ENCODE measurements at places on chromosomes 2 and 18.

DNA sequence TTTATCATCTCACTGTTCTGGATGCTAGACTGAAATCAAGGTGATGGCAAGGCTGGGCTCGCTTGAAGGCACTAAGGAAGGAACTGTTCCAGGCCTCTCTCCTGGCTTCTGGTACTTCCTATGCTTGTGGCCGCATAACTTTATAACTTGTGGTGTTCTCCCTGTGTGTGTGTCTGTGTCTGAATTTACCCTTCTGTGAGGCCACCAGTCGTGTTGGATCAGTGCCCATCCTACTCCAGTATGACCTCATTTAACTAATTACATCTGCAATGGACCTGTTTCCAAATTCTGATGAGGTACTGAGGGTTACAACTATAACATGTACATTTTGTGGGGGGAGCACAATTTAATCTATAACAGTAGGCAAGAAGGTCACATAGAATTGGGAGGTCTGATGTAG is 41.6 kb downstream of the LYPD6B start:
- DNase-seq = no peak

DNA sequence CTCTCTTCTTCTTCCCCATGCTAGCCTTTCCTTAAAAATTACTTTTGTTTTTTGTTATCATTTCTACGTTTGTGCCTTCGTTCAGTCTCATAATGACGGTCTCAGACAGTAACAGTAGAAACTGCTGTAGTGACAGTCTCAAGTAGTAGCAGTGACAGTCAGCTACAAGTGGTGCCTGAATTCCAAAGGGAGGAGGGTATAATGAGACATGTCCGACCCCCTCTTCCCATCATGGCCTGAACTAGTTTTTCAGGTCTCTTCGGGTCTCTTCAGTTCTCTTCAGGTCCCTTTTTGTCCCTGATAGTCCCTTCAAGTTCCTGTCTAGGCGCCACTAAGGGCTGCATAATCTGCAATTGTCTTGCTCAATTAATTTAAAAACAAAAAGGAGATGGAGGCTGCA is 12.6 kb downstream of the TMEM131 start:
- no peak for DNase-seq

DNA sequence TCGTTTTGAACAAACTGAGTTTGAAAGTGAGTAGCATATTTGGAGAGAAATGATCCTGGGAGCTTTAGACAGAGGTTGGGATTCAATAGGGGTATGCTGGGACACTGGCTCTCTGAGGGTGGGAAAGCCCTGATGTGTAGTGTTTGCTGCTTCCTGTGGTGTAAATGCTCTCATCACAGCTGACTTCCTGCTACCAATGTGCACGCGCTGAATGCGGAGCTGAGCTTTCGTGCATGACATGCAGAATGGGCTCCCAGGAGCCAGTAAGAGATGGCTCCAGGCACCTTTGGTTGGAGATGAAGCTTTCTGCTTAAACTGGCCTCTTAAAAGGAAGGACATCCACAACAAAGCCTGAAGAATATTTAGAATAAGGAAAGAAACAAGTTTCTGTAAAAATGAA is 224.1 kb upstream of the CCDC150 start:
- DNase-seq = no peak

DNA sequence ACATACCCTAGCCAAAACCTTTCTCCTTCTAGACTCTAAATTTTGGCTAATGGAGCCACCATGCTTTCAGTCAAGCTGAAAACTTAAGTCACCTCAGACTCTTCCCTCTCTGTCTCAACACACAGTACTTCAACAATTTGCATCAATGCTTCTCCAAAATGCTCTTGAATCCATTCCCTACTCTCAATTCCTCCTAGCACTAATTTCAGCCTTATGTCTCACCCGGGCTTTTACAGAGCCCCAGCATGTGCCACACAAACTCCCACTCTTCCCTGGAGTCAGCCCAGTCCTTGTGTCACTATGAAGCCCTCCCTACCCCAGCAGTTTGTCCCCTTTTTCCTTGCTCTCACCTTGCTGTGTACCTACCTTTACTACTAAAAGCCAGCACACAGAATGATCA is 38.7 kb downstream of the AAK1 start:
- no peak for DNase-seq

- DNase-seq = no peak
Observed at GRCh38 chr2:218345491-218346236, 11.0 kb upstream of the CATIP start.

GRCh38 chr2:143451642-143452281 is 322.5 kb downstream of the ARHGAP15 start:
- DNase-seq = no peak

Data from activated T-cell treated with anti-CD3 and anti-CD28 coated beads, Interleukin-2, amount 50 U/mL, for 48 hours (primary cell).